ENCODE measurements at places on chromosomes 13 and 19. TPM values are rescaled to one million over a fixed set of nuclear protein-coding genes. Genes with fewer than 3 reads are reported as not detected.

CYP4F2 gene
- not detected for total RNA-seq

CGB5 gene
- total RNA-seq = not detected

C1QTNF9B gene
- not detected for total RNA-seq

IGLON5 gene
- not detected for total RNA-seq

CLEC4G gene
- total RNA-seq = 0.55 TPM

- H3K36me3 ChIP-seq = peaks cover 15% of the 10 kb centered on the region
- H3K27ac ChIP-seq = no peak overlapping the region
- no peak for DNase-seq
- no peak overlapping the region for H3K4me3 ChIP-seq
- no peaks in the 10 kb centered on the region for H3K27me3 ChIP-seq
- peaks cover 62% of the 10 kb centered on the region for H3K4me1 ChIP-seq
Measured at GRCh38 chr13:28147495-28147894, 9.2 kb downstream of the PAN3 start.

GRCh38 chr13:110027470-110028240 is 241.3 kb upstream of the IRS2 start:
- no peak overlapping the region for H3K4me3 ChIP-seq
- H3K36me3 ChIP-seq = no peaks in the 10 kb centered on the region
- H3K4me1 ChIP-seq = no peaks in the 10 kb centered on the region
- no peak overlapping the region for H3K27ac ChIP-seq

GRCh38 chr19:49773663-49774350 is 7.0 kb downstream of the AP2A1 start:
- H3K27ac ChIP-seq = no peak overlapping the region
- no peaks in the 10 kb centered on the region for H3K27me3 ChIP-seq
- peaks cover 21% of the 10 kb centered on the region for H3K36me3 ChIP-seq

DNA sequence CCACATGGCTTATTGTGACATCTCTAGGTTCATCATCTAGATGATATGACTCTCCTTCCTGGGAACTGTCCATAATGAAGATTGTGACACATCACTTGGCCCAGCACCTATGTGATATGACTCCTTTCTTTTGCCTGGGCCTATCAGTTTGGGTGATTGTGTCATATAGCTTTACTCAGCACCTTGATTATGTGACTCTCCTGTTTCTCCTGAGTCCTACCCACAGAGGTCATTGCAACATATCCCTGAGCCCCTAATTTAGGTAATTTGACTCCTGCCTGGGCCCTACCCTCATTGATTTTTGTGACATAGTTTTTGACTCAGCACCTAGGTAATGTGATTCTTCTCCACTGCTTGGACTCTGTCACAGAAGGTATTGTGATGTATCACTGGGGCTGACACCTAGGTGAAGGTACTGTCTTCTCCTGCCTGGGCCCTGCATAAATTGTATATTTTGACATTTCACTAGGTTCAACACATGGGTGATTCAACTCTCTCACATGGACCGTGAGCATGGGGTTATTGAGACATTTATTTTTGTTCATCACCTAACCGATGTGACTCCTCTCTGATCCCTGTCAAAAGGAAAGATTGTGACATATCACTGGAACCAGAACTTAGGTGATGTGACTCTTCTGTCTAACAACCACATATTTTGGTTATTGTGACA is 26.2 kb upstream of the ZNF254 start:
- H3K4me3 ChIP-seq = no peak overlapping the region
- H3K36me3 ChIP-seq = peaks cover 41% of the 10 kb centered on the region
- H3K4me1 ChIP-seq = no peaks in the 10 kb centered on the region
- no peak overlapping the region for H3K27ac ChIP-seq
- no peak for DNase-seq

- H3K36me3 ChIP-seq = no peaks in the 10 kb centered on the region
- no peaks in the 10 kb centered on the region for H3K4me1 ChIP-seq
- H3K4me3 ChIP-seq = no peak overlapping the region
- no peak for DNase-seq
Measured at GRCh38 chr13:106772006-106772601, 204.2 kb upstream of the ARGLU1 start.

- no peak for DNase-seq
- no peak overlapping the region for H3K27ac ChIP-seq
- H3K4me1 ChIP-seq = no peaks in the 10 kb centered on the region
- no peak overlapping the region for H3K4me3 ChIP-seq
- no peaks in the 10 kb centered on the region for H3K36me3 ChIP-seq
Measured at GRCh38 chr13:23086968-23087623, 93.7 kb upstream of the SGCG start.

- H3K4me1 ChIP-seq = no peaks in the 10 kb centered on the region
- H3K36me3 ChIP-seq = no peaks in the 10 kb centered on the region
- H3K27ac ChIP-seq = no peak overlapping the region
- H3K27me3 ChIP-seq = no peaks in the 10 kb centered on the region
Measured at GRCh38 chr13:47408546-47409319, 511.9 kb upstream of the HTR2A start.

- DNase-seq = no peak
- no peaks in the 10 kb centered on the region for H3K36me3 ChIP-seq
- no peak overlapping the region for H3K27ac ChIP-seq
Measured at GRCh38 chr13:21956666-21957065, 285.8 kb downstream of the FGF9 start.

GRCh38 chr19:32866564-32867265 is 2.9 kb downstream of the SLC7A9 start:
- no peaks in the 10 kb centered on the region for H3K4me1 ChIP-seq
- no peak for DNase-seq
- H3K36me3 ChIP-seq = no peaks in the 10 kb centered on the region
- H3K27ac ChIP-seq = no peak overlapping the region
- H3K27me3 ChIP-seq = no peaks in the 10 kb centered on the region
- H3K4me3 ChIP-seq = no peak overlapping the region

DNA sequence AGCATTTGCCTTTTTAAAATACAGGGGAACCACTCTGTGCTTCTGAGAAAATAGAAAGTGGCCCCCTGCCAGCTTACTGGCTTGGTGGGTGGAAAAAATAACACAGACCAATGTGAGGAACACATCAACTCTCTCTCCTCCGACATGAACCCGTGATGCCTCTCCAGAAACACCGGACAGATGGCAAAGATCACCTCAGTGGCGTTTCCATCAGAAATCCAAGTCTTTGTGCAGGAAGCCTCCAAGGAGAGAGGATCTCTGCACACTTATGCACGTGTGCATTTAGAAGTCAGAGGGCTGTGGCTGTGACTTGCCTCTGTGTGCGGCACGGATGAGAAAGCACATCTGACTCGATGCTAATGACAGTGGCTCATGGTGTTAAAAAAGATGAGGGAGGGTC is 112.3 kb upstream of the KLF12 start:
- H3K4me1 ChIP-seq = no peaks in the 10 kb centered on the region
- H3K36me3 ChIP-seq = no peaks in the 10 kb centered on the region
- no peak overlapping the region for H3K27ac ChIP-seq
- H3K27me3 ChIP-seq = peaks cover 12% of the 10 kb centered on the region
